ENCODE measurements at places on chromosomes 5 and 9.

GRCh38 chr5:655406-655805 is 37.7 kb downstream of the TPPP start:
- DNase-seq = no peak

- DNase-seq = no peak
Measured at GRCh38 chr5:141322261-141322660, 1.7 kb upstream of the TAF7 start.

DNA sequence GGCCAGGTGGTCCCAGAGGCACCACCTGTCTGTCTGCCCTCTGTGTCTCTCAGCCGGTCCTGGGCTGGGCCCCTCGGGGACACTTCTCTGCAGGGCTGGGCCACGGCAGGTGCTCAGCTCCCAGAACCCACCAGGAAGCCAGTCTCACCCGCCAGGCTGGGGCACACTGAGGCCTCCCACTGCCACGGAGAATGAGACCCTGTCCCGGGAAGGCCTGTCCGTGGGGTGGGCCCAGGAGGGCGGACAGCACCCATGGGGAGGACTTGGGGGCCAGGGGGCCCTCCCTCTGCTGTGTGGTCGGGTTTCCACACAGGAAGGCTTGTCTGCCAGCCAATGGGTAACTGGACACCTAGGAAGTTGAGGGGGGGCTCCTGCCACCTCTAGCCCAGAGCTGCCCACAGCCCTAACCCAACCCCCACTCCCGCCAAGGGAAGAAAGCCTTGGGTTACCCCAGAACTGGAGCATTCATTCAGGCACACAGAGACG is 4.1 kb upstream of the TUBB4B start:
- no peak for DNase-seq

DNA sequence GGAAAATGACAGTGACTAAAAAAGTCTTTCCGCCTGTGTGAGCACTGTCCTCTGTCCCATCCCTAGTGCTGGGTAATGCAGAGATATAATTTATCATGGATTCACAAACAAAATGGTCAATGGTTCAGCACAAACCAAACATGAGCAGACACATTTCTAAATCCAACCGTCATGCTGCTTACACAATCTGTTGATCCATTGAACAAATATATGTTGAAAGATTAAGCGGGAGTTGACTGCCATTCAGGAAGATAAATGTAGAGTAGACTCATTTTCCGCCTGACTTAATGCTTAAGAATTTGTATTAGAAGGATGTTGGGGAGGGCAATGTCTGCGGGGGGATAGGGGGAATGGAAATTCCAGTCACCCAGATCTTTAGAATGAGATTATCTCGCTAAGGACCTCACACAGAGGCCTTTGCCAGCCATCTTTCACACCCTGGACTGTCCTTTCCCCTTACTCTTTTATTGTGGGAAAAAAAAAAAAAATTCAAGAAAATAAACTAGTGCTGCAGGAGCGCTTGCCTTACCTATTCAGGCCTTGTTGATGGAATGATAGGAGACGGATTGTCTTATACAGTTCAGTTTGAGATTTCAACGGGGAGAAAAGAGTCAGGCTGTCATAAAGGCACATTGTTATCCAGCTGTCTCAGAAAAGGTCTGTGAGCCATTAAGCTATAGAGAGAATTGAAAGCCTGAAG is 153.7 kb downstream of the TLE1 start:
- DNase-seq = no peak
